Bronchial epithelial cell (primary cell): ENCODE measurements at places on chromosomes 13 and 19. TPM values are rescaled to one million over a fixed set of nuclear protein-coding genes. Genes with fewer than 3 reads are reported as not detected.

Gene SUCLA2
- total RNA-seq = 57.4 and 68.9 TPM in 2 replicates

Gene SPRED3
- total RNA-seq = 0.13 and 0.26 TPM in 2 replicates

Gene WDR87
- total RNA-seq = not detected in 2 replicates

Gene ZNF780A
- 9.7 and 14.0 TPM in 2 replicates for total RNA-seq

Gene FAM216B
- not detected in 2 replicates for total RNA-seq

Gene ZNF729
- not detected in 2 replicates for total RNA-seq
